Stimulated activated CD4-positive, alpha-beta T cell treated with anti-CD3 and anti-CD28 coated beads, Interleukin-12 subunit alpha, Interleukin-12 subunit beta, amount 100 ng/mL, for 4 hours (primary cell): ENCODE measurements at places on chromosomes 12 and 14.

DNA sequence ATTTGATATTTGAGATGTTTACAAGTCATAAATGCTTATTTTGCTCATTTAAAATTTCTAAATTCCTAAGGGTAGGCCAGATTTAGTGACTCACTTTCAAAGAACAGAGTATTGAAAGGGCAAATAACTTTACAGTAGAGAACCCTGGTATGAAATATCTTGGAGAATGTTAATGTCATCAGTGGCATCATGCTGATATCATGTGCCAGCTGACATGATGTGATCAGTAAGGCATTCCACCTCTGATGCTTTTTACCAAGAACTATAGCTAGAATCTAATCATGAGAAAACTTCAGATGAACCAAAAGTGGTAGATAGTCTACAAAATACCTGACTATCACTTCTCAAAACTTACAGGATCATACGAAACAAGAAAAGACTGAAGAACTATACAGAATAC is 2.9 kb upstream of the FLRT2 start:
- no peak for DNase-seq

DNA sequence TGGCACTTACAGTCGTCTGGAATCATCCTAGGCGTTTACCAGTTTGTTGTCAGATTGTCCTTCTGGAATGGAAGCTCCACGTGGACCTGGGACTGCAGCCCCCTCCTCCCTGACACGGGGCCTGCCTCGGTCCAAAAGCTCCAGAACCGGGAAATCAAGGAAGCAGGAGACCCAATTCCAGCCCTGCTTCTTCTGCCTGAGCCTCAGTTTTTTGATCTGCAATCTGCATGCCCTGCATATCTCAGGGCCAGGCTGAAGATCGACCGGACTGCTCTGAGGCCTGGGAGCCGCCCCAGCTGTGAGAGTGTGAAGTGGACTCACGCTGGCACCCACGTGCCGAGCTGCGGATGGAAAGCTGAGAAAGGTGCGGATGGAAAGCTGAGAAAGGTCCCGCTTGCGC is 98.6 kb downstream of the SETD3 start:
- no peak for DNase-seq

DNA sequence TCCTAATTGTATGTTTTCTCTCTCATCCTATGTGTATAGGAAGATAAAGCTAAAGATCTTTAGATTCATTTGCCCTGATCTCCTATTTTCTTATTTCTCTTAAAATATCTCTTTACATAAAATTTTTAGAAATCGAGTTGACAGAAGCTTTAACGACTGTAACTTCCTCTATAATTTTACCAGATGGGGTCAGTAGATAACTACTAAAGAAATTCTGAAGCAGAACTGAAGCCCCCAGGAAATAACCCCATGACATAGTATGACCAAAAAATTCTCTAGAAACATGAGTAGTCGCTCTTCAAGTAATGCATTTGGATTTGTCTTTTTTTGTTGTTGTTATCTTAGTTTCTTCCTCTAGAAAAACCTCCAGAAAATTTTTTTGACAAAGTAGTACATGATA is 288.0 kb downstream of the ERC1 start:
- no peak for DNase-seq

- DNase-seq: no peak
Observed at GRCh38 chr12:75505706-75506312, 5.6 kb downstream of the KRR1 start.

DNA sequence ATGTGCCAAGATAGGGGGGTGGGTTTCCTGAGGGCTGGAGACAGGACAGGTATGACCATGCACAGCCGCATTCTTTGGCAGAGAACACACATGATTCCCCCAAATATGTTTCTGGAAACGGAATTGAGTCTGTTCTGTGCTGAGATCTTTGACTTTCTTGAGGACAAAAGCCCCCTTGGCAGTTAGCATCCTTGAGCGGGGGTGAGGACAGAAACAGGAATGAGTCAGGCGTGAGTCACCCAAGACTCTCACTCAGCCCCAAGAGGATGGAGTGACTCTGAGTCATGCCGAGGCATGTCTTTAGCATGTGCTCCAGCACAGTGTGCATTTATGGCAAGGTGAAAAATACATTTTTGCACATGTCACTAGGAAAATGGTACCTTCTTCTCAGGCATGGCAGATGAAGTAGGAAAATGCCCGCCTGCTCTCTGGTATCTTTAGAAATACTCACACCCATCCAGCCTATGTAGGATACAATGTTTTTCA is 52.1 kb downstream of the DAD1 start:
- DNase-seq: peak; percentile 74

DNA sequence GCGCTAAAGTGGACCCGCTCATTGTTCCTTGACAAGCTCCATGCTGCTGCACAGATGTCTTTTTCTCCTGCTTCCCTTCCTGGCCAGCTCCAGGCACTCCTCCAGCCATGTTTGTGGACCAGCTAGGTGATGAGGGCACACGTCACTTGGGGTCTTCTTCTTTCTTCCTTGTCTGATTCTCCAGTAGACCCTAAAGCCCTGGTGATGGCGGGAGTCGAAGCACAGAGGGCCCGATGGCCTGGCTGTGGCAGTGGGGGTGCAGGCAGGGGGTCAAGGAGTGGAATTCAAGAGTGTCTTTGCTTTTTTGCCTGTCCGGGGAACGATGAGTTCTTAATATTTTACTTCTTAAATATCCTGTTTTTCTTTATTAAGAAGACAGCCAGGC is 23.0 kb upstream of the AMN start:
- DNase-seq: no peak

DNA sequence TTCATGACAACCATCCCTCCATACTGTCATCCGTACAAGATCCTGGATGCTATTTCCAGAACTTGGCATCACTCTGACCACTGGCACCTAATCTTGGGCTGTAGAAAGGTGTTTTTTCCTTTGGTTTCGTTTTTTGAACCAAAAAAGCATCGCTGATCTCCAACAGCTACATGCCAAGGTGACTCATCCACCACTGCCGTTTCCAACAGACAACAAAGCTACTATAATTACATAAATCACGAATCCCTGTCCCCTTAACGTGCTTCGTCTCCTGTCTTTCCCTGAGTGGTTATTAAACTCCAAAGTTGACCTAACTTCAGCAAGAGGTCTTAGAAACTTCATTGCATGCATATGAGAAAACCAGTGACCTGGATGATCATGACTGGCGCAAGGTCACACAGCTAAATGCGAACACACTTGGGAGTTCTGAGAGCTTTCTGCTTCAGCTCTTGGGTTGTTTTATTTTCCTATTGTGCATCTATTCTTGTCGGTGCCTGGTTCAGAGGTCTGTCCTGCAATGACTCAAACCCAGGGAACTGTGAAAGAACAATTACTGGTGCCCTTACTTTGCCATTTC is 99.9 kb downstream of the PPM1H start:
- no peak for DNase-seq

- no peak for DNase-seq
Observed at GRCh38 chr12:442235-442884, 17.4 kb upstream of the B4GALNT3 start.

DNA sequence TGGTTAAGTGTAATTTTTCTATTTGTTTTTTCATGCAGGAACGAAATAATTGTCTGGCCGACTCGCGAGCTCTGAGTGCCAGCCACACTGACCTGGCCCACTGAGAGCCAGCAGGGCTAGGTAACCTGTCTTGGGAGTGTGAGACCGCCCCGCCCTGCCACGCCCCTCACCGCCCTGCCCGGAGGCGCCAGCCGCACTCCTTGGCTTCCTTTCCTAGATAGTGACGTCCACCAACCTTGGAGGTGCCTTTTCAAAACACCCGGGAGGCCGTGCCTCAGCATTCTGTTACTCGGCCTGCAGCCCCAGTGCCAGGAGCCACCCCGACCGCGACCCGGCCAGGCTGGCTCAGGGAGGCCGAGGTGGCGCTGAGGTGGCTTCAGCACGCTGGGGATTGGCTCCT is 21.7 kb downstream of the XRCC3 start:
- DNase-seq: no peak

DNA sequence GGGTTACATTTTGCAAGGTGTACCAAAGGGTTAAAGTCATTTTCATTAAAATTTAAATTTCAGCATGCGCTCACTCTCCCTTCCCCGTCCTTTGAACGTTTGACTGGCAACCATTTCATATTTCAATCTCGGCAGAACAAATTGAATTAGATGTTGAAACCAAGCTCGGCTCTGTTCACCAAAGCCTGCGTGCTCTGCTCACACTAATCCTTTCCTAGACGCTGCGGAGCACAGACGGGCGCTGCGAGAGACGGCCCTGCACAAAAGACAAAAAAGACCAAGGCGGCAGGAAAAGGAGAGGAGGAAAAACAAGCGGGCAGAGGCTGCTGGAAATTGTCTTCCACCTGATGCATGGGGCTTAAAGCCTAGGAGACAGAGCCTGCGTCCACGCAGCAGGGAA is 149.3 kb downstream of the RBM19 start:
- no peak for DNase-seq

DNA sequence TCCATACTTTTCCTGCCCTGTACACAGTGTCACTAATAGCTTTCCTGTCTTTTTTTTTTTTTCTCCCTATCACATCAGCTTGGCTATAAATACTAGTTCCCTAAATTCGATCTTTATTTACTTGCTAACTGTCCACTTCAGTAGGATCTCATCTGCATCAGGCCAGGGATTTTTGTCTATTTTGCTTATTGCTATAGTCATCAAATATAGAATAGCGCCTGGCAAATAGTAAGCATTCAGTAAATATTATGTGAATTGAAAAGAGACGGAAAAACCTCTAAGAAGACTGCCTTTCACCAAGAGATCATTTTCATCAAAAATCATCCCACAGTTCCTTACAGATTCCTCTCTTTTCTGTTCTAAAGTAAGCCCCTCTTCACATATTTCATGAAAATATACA is 429.1 kb downstream of the FLRT2 start:
- no peak for DNase-seq

GRCh38 chr14:54562334-54562733 is 4.6 kb upstream of the SAMD4A start:
- DNase-seq: no peak

DNA sequence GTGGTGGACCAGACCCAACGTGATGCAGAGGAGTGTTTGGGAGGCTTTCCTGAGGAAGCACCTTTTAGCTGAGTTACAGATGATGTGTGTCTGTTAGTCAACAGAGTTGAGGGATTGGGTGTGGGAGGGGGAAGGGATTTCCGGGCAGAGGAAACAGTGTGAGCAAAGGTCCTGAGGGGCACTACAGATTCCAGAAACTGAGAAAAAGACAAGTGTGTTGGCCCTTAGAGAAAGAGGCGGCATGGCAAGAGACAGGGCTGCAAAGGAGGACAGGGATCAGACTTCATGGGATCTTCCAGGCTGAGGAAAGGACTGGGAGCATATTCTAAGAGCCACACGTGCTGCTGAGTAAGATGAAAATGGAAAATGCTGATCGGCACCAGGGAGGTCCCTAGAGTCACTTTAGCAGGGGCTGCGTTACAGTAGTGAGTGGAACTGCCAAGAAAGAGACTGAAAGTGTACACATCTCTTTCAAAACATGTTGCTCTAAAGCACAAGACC is 9.4 kb upstream of the RPS6KL1 start:
- no peak for DNase-seq

- DNase-seq: no peak
Observed at GRCh38 chr14:89955022-89955744, 544 bp upstream of the TDP1 start.

GRCh38 chr12:106759526-106760183 is 14.8 kb upstream of the RIC8B start:
- no peak for DNase-seq

GRCh38 chr14:22979748-22980392 is 2.5 kb downstream of the AJUBA start:
- no peak for DNase-seq

DNA sequence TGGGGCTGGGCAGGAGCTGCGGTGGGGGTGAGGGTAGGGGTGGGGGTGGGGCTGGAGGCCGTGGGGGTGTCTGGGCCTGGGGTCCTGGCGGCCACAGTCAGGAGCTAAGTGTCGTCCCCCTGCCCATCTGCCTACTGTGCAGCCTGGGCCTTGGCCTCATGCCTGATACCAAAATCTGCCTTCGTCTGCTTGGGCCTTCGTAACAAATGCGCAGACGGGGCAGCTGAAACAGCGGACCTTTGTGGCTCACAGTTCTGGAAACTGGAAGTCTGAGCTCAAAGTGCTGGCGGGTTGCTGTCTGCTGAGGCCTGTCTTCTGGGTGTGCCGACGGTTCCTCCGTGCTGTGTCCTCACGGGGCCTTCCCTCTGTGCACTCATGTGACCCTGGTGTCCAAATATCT is 61.7 kb downstream of the KIF26A start:
- no peak for DNase-seq

GRCh38 chr12:109868182-109869051 is 11.9 kb downstream of the GLTP start:
- no peak for DNase-seq

DNA sequence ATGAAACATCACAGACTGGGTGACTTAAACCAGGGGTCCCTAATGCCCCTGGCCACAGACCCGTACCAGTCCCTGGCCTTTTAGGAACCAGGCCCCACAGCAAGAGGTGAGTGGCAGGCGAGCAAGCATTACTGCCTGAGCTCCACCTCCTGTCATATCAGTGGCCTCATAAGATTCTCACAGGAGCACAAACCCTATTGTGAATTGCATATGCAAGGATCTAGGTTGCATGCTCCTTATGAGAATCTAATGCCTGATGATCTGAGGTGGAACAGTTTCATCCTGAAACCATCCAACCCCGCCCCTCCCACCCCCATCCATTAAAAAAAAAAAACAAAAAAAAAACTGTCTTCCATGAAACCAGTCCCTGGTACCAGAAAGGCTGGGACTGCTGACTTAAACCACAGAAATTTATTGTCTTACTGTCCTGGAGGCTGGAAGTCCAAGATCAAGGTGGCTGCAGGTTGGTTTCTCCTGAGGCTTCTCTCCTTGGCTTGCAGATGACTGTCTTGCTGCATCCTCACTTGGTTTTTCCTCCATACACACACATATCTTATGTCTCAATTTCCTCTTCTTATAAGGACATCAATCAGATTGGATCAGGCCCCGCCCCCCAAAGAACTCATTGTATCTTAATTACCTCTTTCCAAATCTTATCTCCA is 235.9 kb downstream of the CHST11 start:
- DNase-seq: no peak

GRCh38 chr12:24491968-24492367 is 456.9 kb downstream of the BCAT1 start:
- no peak for DNase-seq

- DNase-seq: no peak
Observed at GRCh38 chr12:48034835-48035805, 30.8 kb upstream of the COL2A1 start.

- no peak for DNase-seq
Observed at GRCh38 chr12:28023156-28023887, 50.8 kb upstream of the PTHLH start.

GRCh38 chr14:34865889-34866574 is 9.1 kb downstream of the BAZ1A start:
- DNase-seq: no peak

- DNase-seq: peak; percentile 66
Observed at GRCh38 chr14:75578102-75578785, at the start of gene FLVCR2. Gene FLVCR2 (plus strand): TSS chr14:75578620. CDS start chr14:75578973, 353 bp downstream.
